T-helper 1 cell treated with Interleukin-12 subunit alpha and Interleukin-12 subunit beta and Interleukin-4 antibody, amounts not matched to agents 30 ng/mL and 1 ng/mL, for 36 hours (primary cell): ENCODE measurements at places on chromosomes 4 and X. TPM values are rescaled to one million over a fixed set of nuclear protein-coding genes. Genes with fewer than 3 reads are reported as not detected.

The NEXMIF gene
- total RNA-seq: 0.42 and 0.49 TPM in 2 replicates

The NSUN7 gene
- 0.66 and 0.83 TPM in 2 replicates for total RNA-seq

The FDCSP gene
- not detected in 2 replicates for total RNA-seq

The TLR3 gene
- 0.51 and 0.66 TPM in 2 replicates for total RNA-seq

The GLRA3 gene
- not detected in 2 replicates for total RNA-seq

The EFHC2 gene
- 0.24 and 0.32 TPM in 2 replicates for total RNA-seq

The SCARB2 gene
- 9.4 and 11.2 TPM in 2 replicates for total RNA-seq

The SHROOM3 gene
- 0.02 TPM in 2 replicates for total RNA-seq

The IL21 gene
- 29.8 and 30.1 TPM in 2 replicates for total RNA-seq

The DDX53 gene
- not detected in 2 replicates for total RNA-seq

The SYNPO2 gene
- 0.93 and 0.98 TPM in 2 replicates for total RNA-seq

The SLITRK2 gene
- total RNA-seq: not detected in 2 replicates

The RHOXF2B gene
- not detected in 2 replicates for total RNA-seq

The CT45A2 gene
- not detected in 2 replicates for total RNA-seq

The SLC9B1 gene
- total RNA-seq: 0.93 and 1.1 TPM in 2 replicates

The ANKRD37 gene
- 9.4 and 10.1 TPM in 2 replicates for total RNA-seq

The AVPR2 gene
- total RNA-seq: not detected in 2 replicates

The MAGEA11 gene
- not detected in 2 replicates for total RNA-seq

The SPP1 gene
- 0.63 and 1.3 TPM in 2 replicates for total RNA-seq

The ETDB gene
- total RNA-seq: not detected in 2 replicates

The IGFBP7 gene
- not detected in 2 replicates for total RNA-seq

The RIPPLY1 gene
- total RNA-seq: not detected in 2 replicates

The HADH gene
- 33.5 and 34.0 TPM in 2 replicates for total RNA-seq

The PAGE4 gene
- total RNA-seq: not detected in 2 replicates

The KLHL13 gene
- 0.12 and 0.17 TPM in 2 replicates for total RNA-seq

The EVC2 gene
- 0.49 and 0.66 TPM in 2 replicates for total RNA-seq

The TCEAL7 gene
- total RNA-seq: not detected in 2 replicates

The SMAD1 gene
- total RNA-seq: 0.85 and 1.7 TPM in 2 replicates

The ITIH6 gene
- not detected in 2 replicates for total RNA-seq

The SERTM2 gene
- total RNA-seq: not detected in 2 replicates

The TEX11 gene
- not detected in 2 replicates for total RNA-seq

The BEND2 gene
- not detected in 2 replicates for total RNA-seq

The PPP4R3C gene
- total RNA-seq: not detected in 2 replicates

The STBD1 gene
- total RNA-seq: 1.9 and 2.3 TPM in 2 replicates

The FAM9B gene
- not detected in 2 replicates for total RNA-seq

The USP17L30 gene
- not detected in 2 replicates for total RNA-seq

The EREG gene
- not detected in 2 replicates for total RNA-seq

The PLXNB3 gene
- 0.34 and 0.80 TPM in 2 replicates for total RNA-seq

The CSAG3 gene
- 7.4 and 9.8 TPM in 2 replicates for total RNA-seq

The RHOXF2 gene
- total RNA-seq: not detected in 2 replicates

The C4orf36 gene
- total RNA-seq: not detected in 2 replicates

The FBXL5 gene
- 34.9 and 37.5 TPM in 2 replicates for total RNA-seq

The ZNF630 gene
- 0.44 and 0.54 TPM in 2 replicates for total RNA-seq
